ENCODE measurements at places on chromosomes 2 and 18.
A peak's percentile ranks its signal among the peaks of the same experiment; 100 is the strongest.

- no peak for DNase-seq
These were observed 8.2 kb downstream of the CAPN10 start for GRCh38 chr2:240594511-240595380.

GRCh38 chr2:12718711-12719399 is 2.1 kb downstream of the TRIB2 start:
- no peak for DNase-seq

DNA sequence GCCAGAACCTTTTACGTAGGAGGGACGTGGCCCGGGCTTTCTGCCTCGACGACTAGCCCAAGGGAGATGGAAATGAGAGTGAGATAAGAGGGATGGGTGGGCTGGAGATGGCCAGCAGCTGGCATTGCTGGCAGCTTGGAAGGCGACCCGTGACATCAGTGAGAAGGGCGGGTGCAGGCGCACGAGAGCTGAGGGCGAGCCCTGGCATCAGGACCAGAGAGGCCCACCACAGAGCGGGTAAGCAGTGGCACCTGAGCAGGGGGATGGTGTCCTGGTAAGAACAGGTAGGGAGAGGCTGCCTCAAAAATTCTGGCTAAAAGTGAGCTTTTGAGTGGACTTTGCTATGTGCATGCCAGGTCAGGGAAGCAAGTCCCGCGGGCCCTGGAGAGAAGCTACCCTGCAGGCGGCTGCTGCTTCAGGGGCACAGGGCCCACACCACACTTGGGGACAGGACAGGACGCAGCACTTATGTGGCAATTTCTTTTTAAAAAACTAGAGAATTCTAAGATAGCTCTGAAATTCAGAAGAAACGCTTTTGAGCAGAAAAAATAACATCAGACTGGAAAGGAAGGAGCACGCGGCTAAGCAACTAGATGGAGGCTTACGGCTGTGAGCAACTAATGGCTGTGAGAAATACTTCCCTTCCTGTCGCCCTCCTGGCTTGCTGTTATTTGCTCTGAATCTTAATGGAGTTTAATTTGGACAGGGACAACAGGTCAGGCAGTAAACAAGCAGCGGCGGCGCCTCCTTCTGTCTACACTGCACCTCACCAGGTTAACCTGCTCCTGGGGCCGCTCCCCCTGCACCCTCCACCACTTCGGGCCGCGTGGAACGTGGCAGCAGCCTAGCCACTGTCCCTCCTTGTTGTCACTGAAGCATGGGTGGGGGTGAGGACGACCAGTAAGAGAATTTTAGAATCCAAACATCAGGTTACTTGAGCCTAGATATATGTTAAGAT is 20.5 kb downstream of the THAP4 start:
- DNase-seq = no peak

GRCh38 chr2:235614900-235615712 is 121.3 kb downstream of the AGAP1 start:
- DNase-seq = peak; percentile 81

GRCh38 chr2:174609261-174609660 is 11.7 kb upstream of the WIPF1 start:
- no peak for DNase-seq

GRCh38 chr2:241064008-241064801 is 37.9 kb downstream of the MTERF4 start:
- DNase-seq = no peak

GRCh38 chr2:223641082-223641481 is 38.9 kb upstream of the SCG2 start:
- DNase-seq = no peak

GRCh38 chr18:6478121-6478520 is 63.4 kb upstream of the L3MBTL4 start:
- no peak for DNase-seq

GRCh38 chr2:152445791-152446201 is 110.8 kb downstream of the FMNL2 start:
- no peak for DNase-seq

GRCh38 chr2:114007436-114007835 is 117.5 kb downstream of the ACTR3 start:
- no peak for DNase-seq

DNA sequence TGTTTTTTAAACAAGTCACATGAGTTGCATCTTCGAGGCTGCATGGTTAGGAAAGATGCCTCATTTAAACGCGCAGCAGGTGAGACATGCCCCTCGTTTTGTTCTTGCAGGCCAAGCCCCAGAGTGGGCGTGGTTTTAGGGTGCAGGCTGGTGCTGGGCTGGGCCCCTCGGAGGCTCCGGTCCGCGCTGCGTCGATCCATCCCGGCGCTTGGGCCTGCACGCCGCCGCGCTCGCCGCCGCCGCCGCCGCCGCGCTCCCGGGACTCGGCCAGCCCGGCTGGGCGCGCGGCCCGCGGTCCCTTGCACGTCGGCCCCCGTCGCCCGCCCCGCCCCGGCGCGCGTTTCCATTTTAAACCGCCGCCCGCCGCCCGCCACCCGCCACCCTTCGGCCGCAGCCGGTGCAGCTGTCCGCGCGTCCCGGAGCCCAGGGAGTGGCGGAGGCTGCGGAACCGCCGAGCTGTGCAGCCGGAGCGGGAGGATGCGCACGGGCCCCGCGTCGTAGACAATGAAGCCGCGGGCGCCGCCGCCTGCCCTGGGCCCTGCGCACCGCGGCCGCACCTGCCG is 175.5 kb downstream of the AGAP1 start:
- peak; percentile 57 for DNase-seq

DNA sequence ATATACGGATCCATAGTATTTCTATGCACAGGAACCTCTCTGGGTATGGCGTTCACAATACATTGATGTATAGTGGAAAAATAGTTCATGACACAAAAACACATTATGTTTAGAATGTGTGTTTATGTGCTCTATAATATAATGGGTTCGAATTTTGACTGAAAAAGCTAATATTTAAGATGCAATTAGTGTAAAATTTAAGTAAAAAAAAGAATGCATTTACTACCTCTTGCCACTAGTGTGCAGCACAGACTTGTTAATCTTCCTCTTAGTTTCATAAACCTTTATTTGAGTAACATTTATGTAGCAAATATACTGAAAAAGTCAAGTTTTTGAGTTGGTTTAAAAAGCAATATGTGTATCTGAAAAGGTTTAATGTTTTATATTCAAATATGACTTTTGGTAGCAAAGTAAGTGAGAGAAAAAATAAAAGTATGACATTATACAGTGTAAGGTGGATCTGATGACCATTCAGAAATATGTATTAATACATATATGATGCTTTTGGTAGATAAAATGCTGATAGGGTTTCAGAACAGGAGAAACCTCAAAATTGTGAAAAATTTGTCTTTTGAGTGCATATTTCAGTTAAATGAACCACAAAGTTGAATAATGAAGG is 49.4 kb downstream of the CCDC102B start:
- no peak for DNase-seq

Data from amygdala (tissue), 56 donors.